ENCODE measurements at places on chromosomes 2 and 18.

- no peak for DNase-seq
These were observed 289.4 kb upstream of the PXDN start for GRCh38 chr2:2033691-2034090.

- DNase-seq = no peak
These were observed 285.4 kb upstream of the ZNF804A start for GRCh38 chr2:184312970-184313369.

- DNase-seq = no peak
These were observed 29.2 kb downstream of the DYTN start for GRCh38 chr2:206688990-206689389.

- no peak for DNase-seq
These were observed 387.6 kb downstream of the NBAS start for GRCh38 chr2:15173501-15173900.

- DNase-seq = no peak
These were observed 217.0 kb downstream of the C1D start for GRCh38 chr2:67845621-67846369.

DNA sequence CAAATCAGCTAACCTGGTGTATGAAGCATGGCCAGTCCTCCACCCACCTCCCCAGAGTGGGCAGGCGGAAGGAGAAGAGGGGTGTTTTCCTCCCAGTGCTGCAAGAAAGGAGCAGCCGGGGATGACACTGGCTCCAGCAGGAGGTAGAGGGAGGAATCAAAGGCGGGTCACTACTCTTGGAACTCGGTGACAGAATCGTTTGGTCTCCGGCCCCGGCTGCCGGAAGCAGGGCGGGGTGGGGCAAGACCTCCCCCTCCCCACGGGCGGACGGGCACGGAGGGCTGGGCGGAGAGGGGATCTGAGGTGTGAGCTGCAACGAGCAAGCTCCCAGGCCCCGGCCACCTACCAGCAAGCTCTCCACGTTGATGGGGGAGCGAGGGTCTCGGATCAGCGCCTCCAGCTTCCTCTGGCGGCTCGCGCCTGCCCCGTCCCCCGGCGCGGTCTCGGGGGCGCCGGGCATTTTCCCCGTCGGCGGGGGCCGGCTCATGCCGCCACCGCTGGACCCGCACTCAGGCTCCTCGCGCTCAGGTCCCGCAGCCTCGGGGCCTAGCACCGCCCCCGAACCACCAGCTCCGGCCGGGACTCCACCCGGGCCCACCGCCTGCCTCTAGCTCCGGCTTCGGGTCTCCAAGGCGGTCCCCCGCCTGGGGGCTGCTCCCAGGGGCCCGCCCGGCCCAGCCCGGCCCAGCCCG, 640 bp downstream of the ROCK2 start:
- no peak for DNase-seq

- DNase-seq = no peak
These were observed 144.1 kb upstream of the STK17B start for GRCh38 chr2:196315388-196316049.

DNA sequence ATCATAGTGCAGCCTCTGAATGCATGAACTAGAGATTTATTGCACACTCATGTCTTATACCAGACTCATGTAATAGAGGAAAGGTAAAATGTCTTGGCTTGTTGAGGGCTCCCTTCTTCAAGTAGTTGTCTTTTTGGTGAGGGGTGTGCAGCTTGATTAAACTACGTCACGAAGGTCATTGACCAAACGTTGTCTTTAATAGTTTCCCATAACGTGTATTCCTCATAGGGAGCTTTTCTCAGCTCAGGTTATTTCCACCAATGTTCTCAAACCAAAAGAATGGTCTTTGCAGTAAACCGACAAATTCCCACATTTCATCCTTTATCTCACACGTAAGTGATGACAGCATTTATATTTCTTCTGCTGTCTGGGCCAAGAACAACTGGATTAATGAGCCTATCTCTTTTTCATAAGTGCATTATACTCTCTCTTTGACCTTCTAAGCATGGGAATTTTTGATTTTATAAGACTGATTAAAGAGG, 547.7 kb upstream of the ZEB2 start:
- no peak for DNase-seq

- no peak for DNase-seq
These were observed 122.9 kb downstream of the MRO start for GRCh38 chr18:50696929-50697328.

GRCh38 chr2:150997702-150998440, 263.8 kb downstream of the RBM43 start:
- no peak for DNase-seq

DNA sequence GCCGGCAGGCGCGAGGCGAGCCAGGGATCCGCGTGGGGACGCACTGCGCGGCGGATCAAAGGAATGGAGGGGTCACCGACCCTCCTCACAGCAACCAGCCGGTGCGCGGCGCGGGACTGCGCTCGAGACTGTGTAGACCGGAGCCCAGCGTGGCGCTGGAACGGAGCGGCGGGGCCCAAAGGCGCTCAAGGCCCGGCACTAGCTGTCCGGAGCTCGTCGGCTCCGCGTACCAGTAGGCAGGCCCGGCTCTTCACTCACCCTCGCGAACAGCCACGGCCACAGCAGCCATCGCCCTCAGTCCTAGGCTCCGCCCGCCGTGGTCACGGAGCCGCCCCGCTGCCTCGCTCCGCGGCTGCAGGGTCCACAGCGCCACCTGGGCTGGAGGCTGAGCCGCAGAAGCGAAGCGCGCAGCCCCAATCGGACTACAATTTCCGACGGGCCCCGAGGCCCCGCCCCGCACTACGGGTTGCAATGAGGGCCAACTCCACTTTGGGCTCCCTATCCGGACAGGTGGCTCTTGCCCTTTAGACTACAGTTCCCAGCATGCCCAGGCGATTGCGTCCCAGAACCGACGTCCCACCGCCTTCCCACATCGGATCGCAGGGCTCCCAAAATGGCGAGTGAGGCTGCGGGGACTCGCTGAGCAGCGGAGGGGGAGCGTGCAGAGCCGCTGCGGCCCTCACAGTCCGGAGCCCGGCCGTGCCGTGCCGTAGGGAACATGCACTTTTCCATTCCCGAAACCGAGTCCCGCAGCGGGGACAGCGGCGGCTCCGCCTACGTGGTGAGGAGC, at the start of the genes EIF2B4 and SNX17:
TSS of gene EIF2B4 (minus strand) at position 313 of the 790 bp plus-strand sequence. CDS start at position 289, 24 bp downstream.
TSS of gene SNX17 (plus strand) at position 591 of the 790 bp plus-strand sequence. CDS start at position 719, 128 bp downstream.
- peak; percentile 99 for DNase-seq

DNA sequence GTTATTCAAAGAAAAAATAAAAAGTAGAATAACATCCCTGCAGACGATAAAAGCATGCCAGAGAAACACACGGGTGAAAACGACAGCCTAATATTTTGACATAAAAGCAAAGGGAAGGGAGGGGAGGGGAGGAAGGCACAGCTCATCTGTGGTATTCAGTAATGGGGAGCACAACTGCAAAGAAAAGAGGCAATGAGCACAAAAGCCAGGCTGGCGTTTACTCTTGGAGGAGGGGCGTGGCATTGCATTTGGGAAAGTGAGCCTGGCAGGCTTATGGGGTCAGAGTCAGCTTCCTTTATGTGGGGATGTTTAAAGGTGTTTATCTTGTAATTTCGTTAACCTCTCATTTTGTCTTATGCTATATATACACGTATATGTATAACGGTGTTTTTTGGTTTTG, 53.2 kb downstream of the STEAP3 start:
- DNase-seq = no peak

GRCh38 chr2:235502336-235502735, 8.5 kb downstream of the AGAP1 start:
- DNase-seq = no peak

DNA sequence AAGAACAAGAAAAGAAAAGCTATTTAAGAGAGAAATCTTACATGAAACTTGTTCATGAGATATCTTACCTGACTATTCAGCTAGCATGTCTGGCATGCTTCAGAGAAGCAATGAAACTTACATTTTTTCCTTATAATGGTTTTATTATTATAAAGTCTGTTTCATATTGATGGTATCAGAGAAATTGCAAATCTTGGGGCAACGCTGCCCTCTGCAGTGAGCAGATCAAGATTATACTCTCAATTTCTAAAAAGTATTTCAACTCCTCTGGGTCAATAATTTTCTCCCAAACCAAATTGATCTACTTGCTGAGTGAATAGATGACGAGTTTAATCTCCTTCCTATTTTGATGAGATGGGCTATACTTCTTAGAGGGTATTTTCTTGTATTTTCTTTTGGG, 235.6 kb downstream of the NUP35 start:
- DNase-seq = peak; percentile 20

DNA sequence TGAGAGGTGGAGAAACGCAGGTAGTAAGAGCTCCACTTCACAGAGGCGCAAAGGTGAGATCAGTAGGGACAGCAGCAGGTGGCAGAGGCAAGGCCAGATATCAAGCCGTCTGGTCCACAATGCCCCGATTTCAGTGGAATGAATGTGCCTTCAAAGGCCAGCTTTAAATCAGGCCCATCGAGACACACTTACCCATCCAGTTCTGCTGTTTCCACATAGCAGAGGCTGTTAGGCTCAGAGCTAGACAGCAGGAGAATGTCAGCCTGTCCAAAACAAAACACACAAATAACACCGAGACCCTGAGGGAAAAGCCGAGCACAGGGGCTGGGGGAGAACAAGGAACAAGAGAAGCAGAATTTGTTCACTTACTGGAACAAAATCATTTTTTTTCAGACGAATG, 75.8 kb upstream of the NARS1 start:
- peak; percentile 24 for DNase-seq

- no peak for DNase-seq
These were observed 435.6 kb upstream of the HS6ST1 start for GRCh38 chr2:128754246-128754724.

- no peak for DNase-seq
These were observed 854.3 kb downstream of the LRRTM4 start for GRCh38 chr2:76667821-76668271.

DNA sequence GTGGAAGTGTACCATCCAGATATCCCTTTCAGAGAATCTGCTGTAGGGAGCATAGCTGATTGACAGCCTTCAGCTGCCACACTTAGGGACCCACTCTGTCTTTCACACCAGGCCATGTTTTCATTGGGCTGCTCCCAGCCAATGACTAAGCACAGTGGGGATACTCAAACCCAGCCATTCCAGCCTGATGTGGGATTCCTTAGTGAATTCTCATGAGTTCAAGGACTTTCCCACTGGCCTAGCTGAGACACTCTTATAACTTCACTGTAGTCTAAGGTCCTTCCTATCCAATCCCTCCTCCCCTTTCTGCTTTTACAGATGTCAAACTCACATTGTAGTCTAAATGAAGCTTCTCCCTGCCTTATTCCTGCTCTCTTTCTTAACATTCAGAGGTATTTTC, 201.2 kb downstream of the PIK3C3 start:
- no peak for DNase-seq

DNA sequence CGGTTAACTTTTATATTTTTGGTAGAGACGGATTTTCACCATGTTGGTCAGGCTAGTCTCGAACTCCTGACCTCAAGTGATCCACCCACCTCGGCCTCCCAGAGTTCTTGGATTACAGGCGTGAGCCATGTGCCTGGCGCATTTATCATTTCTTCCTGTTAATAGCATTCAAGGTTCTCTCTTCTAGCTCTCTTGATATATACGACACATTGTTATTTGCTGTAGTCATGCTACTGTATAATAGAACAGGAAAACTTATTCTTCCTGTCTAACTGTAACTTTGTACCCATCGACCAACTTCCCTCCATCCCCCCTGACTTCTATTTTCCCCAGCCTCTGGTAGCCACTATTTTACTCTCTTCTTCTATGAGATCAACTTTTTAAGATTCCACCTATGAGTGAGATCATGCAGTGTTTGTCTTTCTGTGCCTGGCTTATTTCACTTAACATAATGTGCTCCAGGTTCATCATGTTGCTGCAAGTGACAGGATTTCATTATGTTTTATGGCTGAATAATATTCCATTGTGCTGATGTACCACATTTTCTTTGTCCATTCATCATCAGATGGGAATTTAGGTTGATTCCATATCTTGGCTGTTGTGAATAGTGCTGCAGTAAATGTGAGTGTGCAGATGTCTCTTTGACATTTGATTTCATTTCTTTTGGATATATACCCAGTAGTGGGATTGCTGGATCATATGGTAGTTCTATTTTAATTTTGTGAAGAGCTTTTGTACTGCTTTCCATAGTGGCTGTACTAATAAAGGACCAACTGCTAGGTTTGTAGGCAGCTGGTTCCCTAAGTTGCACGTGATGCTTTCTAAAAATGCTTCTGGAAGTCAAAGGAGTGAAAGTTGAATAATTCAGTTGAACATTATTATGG, 205.2 kb downstream of the PRKCE start:
- peak; percentile 86 for DNase-seq
